ENCODE measurements at places on chromosomes 6 and 20.

GRCh38 chr6:43088654-43089056 is 12.5 kb downstream of the PTK7 start:
- no peak for DNase-seq

DNA sequence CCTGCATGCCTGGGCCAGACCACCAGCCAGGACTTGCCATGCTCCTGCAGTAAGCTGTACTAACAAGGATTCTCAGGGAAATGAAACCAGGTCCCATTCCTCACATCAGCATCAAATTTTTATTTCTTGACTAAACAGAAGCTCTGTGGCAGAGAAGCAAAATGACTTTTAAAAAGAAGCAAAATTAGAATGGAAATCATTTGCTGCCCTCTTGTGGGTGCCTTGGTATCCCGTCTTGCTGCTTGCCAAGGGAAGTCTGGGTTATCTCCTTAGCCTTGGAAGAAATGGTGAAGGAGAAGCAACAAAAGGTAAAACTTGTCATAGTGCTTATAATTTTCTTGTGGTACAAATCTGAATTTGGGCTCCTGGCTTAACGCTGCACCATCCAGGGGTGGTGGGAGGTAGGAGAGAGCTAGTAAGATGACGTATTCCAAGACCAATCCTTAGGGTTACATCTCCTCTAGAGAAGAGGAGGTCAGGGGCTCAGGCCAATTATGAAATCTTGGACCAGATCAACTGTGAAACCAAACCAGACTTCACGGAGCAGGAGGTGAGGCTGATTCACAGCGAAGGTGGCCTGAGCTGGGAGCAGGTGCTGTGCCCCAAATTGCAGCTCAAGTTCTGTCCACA is 107.5 kb downstream of the FAXC start:
- DNase-seq = no peak

DNA sequence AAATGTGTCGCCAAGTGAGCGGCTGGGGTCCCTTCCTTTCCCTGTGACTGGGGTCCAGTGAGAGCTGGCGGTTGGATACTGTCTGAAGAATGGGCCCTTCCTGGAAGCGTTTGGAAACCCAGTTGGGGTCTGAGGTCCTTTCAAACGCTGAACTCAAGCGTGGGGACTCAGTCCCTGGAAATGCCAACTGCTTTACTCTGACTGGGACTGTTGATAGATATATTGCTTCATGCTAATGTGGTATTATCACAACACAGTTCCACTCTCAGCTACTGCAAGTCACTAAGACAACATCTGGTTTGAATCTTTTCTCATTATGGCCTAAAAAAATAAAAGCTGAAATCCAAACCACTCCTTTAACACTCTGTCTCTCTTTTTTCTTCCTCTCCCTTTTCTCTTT is 23.7 kb upstream of the PSMF1 start:
- DNase-seq = no peak

GRCh38 chr20:38926934-38927616 is 858 bp downstream of the FAM83D start:
- no peak for DNase-seq

DNA sequence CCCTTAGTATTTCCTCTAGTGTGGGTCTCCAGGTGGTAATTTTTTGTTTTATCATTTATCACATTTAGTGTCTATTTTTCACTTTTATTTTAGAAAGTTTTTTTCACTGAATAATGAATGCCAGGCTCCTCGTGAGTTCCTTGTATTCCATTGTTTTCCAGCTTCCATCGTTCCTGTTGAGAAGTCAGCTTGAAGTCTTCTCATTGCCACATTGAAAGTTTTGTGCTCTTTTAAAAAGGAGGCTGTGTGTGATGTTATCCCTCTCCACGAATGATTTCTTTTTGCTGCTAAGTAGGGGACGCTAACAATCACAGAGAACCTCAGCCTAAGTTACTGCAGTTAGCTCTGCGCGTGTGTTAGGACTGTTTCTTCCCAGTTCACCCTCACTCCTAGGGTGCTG is 194.5 kb downstream of the TAF4 start:
- DNase-seq = no peak

- no peak for DNase-seq
These were observed 8.6 kb downstream of the AARS2 start for GRCh38 chr6:44304282-44305199.

DNA sequence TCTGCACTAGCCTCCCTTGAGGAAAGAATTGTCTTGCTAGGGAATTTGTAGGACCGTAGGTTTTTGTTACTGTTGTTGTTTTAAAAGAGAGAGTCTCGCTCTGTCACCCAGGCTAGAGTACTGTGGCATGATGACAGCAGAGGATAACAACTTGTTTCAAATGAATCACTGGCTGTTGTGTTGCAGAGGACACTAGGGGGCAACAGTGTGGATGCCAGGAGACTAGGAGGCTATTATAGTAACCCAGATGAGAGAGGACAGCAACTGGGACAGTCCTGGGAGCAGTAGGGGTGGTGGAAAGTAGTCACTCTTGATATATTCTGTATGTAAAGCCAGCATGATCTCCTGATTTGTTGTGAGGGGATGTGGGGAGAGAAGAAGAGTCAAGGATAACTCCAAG is 41.8 kb upstream of the LAMA4 start:
- no peak for DNase-seq

GRCh38 chr20:53547664-53548239 is 45.9 kb downstream of the ZNF217 start:
- DNase-seq = no peak
